ENCODE measurements at places on chromosomes 13 and 19.
A peak's percentile ranks its signal among the peaks of the same experiment; 100 is the strongest.

GRCh38 chr13:32150794-32151193 is 119.2 kb downstream of the FRY start:
- DNase-seq: no peak

DNA sequence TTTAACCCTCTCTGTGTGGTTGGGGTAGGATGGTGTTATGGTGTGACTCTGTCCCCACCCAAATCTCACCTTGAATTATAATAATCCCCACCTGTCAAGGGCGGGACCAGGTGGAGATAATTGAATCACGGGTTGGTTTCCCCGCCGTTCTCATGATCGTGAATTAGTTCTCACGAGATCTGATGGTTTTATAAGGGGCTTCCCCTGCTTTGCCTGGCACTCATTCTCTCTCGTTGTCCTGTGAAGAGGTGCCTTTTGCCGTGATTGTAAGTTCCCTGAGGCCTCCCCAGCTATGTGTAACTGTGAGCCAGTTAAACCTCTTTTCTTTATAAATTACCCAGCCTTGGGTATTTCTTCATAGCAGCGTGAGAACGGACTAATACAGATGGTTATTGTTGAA is 68.8 kb downstream of the ARHGEF7 start:
- DNase-seq: no peak

DNA sequence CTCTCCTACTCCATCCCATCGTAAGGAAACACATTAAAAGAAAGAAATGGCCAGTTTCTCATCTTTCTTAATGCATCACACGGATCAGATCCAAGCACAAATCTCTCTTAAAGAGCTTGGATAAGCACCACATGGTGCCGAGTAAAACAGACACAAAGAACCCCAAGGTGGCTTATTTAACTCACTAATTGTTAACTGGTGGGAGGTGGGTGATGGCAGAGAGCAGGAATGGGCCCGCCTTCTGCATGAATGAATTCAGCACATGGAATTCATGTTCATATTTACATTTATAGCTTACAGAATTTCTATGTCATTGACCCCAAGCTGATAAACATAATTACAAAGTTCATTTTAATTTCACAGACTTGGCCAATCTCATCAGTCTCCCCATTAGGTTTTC is 89.9 kb downstream of the MZT1 start:
- DNase-seq: no peak

GRCh38 chr13:107866941-107867623 is 348.3 kb downstream of the LIG4 start:
- DNase-seq: no peak

- DNase-seq: no peak
Measured at GRCh38 chr13:109654341-109655205, 131.8 kb downstream of the IRS2 start.

DNA sequence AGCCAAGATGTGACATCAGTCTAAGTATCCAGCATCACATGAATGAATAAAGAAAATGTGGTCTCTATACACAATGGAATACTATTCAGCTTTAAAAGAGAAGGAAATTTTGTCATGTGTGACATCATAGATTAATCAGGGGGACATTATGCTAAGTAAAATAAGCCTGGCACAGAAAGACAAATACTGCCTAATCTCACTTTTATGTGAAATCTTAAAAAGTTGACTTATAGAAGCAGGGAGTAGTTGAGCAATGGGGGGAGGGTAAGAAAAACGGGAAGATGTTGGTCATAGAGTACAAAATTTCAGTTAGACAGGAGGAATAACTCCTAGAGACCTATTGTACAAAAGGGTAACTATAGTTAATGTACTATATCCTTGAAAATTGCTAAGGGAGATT is 10.4 kb upstream of the LCP1 start:
- no peak for DNase-seq

DNA sequence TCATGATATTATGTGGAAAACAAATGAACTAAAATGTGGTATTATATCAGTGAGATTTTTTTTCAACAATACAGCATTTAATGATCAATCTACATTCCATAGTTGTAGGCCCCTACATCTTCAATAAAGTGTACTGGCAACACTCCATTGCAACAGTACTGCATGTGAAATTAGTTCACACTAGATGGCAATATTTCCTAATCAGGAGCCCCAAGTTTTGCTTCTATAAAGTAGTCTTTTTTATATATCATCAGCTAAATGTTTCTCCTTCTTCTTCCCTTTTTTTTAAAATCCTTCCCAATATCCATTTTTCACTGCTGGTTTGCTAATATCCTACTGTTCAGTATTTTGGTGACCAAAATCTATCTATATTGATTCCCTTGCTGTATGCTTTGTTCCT is 528.3 kb upstream of the ATXN8OS start:
- DNase-seq: peak; percentile 46

- no peak for DNase-seq
Measured at GRCh38 chr19:48822514-48822913, 11.7 kb upstream of the BCAT2 start.

DNA sequence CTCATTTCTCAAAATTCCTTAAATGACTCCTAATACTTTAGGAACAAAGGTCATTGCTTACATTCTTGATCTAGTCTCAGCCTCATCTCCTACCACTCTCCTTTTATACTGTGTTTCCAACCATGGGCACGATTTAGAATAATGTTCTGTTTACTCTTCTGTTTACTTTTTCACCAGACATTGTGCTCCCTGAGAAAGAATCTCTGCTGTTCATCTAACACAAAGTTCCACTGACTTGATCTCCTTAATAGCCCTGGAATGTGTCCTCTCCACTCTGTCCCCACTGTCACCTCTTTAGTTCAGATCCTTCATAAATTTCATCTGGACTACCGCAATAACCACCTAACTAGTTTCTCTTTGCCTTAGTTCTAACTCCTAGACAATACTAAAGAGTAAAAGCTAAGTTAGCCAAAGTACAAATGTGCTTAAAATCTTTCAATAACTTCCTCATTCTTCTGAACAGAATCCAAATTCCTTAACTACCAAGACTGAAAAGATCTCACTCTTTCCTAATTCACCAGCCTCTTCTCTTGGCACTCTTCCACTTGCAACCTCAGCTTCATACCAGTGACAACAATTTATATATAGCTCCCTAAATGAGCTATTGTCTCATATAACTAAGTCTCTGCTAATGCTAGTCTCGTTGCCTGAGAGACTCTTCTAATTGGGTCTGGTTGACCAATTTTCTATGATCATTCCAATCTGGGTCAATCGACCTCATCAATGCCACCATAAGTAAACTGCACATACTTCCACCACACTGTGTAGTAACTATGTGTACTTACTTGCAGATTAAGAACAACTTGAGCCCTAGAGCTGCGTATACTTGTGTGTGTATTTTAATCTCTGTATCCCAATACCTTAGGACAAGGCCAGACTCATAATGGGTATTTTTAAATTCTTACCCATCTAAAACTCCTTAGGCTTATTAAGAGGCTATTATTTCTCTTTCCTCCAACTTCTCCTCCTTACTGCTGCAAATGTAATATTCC is 179.9 kb downstream of the VWA8 start:
- no peak for DNase-seq

DNA sequence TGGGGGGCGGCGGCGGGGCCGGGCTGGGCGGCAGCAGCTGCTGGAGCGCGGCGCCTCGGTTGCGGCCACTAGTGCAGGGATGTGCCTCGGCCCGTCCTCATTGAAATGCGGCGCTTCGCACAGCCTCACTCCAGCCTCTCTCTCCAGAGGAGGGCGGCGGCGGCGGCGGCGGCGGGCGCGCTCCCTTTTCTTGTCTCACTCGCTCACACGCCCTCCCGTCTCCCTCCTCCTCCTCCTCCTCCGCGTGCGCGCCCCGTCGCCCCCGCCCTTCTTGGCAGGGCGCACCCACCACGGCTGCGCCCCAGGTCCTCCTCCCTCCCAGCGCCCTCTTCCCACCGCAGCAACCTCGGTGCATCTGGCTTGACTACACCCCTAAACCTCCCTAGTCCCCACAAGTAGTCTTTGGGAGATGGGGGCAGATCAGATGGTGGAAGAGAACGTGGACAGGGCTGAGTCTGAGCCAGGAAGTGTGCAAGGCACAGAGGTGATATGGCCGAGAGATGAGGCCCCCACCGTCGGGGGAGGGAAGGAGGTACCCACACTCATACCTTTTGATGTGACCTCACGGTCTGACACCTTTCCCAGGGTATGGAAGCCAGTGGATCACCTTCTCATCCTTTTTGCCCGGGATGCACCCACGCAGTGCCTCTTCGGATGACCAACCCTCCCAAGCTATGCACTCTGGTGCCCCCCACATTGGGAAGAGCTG is at the start of gene DCLK1:
TSS of gene DCLK1 (minus strand) at position 161 of the 709 bp plus-strand sequence.
- no peak for DNase-seq

- no peak for DNase-seq
Measured at GRCh38 chr19:34678085-34678412, 571 bp downstream of the ZNF302 start.

GRCh38 chr13:87925006-87925405 is 253.8 kb downstream of the SLITRK5 start:
- no peak for DNase-seq

GRCh38 chr19:33956941-33957340 is 160.3 kb downstream of the KCTD15 start:
- no peak for DNase-seq

- peak; percentile 49 for DNase-seq
Measured at GRCh38 chr19:1609103-1609396, 3.8 kb upstream of the UQCR11 start.

DNA sequence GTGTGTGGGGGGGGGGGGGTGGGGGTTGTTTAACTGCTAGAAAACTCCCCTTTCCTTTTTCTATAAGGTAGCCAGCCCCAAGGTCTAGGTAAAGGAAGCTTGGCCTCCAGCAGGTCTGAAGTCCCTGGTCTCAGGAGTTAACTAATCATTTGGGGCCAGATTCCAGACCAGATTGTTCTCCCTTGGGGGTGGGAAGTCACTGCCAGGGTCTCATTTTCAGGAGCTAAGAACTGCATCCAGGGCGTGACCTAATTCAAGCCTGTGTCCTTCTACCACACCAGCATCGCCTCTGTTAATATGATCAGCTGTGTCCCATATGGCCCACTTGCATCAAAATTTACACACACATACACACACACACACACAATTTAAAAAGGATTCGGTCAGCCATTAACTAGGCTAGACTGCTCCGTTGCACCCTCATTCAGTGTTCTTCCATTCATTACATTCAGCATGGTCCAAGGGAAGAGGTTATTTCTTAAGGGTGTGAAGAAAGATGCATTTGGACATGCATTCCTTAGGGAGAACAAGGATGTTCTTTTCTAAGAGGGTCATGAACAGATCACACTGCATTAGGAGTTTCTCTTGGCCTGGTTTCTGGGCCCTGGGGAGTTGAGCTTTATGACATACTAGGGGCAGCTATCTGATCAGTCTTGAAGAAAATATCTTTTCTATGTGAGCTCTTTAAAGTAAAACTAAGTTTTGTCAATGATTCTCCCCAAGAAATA is 91.0 kb downstream of the FGF14 start:
- no peak for DNase-seq

- no peak for DNase-seq
Measured at GRCh38 chr19:14510311-14511228, 7.6 kb downstream of the DNAJB1 start.

DNA sequence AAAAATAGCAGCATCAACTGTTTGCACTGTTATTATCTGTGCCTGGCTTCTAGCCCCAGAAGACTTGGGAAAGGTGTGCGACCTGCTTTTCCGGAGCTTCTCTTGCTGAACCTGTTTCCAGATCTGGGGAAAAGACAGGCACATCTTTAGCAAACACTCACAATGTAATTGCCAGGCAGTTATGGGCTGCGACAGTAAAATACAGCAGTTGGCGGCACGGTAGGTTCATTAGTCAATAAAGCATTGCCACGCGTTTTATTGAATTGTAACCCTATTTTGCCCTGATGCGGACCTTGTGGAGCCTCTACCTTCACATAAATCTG is 223.7 kb upstream of the TSHZ3 start:
- no peak for DNase-seq

DNA sequence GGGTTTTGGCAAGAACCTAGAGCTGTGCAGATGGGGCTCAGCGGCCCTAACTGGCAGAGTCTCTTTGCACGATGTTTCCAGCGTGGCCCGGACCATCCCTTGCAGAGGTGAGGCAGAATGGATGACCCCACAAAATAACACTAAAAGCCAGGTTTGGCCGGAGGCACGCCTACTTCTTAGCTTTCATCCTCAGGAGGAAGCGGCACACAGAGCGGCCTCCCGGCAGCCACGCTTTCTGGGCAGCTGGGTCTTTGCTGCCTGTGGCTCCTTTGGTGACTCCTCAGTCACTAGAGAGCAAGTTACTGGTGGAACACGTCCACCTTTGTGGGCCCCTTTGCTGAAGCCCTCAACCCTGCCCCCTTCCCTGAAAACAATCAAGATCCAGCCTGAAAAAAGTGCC is 25.2 kb downstream of the TEX29 start:
- no peak for DNase-seq

GRCh38 chr13:28316836-28317235 is 178.1 kb downstream of the FLT1 start:
- DNase-seq: no peak

DNA sequence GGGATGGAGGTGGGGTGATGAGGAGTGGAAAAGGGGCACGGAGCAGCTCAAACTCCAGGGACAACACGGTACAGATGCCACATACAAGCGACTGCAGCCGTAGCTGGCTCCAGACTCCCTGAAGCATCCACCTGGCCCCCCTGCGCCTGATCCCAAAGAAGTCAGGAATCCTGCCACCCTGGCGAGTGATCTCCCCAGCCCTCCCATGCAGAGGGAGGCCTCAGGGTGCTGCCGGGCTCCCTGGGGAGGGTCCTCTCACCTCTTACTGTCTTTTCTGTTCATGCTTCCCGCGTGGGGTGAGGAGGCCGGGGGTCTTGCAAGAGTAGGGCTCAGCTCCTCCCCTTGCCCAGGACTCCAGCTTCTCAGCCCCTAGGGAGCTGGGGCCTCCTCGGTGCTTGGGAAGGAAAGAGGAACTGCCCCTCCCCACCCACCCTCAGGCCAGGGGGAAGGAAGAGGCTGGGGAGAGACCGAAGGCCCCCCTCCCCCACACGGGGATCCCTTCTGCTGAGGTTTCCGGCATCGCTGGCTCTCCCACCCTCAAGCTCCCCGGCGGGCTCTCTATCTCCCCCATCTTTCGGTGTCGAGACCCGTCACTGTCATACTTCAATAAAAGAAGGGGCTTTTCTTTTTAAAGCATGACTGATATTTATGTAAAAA is at the start of gene RASGRP4:
TSS of gene RASGRP4 (minus strand) at position 410 of the 657 bp plus-strand sequence. CDS start at position 282, 128 bp downstream.
- DNase-seq: no peak

- DNase-seq: no peak
Measured at GRCh38 chr13:37410316-37410715, 188.3 kb downstream of the POSTN start.

GRCh38 chr13:106220211-106220610 is 315.3 kb downstream of the EFNB2 start:
- no peak for DNase-seq

DNA sequence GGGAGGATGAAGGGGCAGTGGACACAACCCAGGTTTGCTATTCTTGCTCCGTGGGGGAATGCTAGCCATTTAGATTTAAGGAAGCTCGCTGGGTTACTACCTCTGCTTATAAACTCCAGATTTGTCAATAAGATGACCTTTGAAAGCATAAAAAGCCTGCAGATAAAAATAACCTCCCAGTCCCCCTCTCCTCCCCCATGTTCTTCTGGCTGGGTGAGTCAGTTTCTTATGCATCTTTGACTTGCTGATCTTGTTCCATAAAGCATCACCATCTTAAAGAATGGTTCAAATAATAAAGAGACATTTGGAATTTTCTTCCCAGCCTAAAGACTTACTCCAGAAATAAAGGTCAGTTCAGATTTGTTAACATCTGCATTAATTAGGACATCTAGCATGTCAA is 118.3 kb upstream of the RNF113B start:
- DNase-seq: no peak

All from Karpas-422 (cell line).